ENCODE measurements at places on chromosomes 12 and 14.

DNA sequence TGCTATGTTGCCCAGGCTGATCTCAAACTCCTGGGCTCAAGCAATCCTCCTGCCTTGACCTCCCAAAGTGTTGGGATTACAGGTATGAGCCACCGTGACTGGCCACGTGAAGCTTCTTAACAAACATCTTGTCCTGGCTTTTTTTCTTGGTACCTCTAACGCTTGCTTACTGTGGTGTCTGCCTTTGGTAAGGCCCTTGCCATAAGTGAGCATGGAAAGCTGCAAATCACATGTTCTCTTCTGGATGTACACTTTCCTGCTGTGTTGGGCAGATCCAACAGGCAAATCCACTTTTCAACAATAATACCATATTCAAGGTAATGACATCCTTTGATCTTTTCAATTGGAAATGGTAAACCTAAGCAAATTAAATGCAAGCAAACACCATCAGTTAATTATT, 54.6 kb downstream of the ARF6 start:
- DNase-seq: no peak

DNA sequence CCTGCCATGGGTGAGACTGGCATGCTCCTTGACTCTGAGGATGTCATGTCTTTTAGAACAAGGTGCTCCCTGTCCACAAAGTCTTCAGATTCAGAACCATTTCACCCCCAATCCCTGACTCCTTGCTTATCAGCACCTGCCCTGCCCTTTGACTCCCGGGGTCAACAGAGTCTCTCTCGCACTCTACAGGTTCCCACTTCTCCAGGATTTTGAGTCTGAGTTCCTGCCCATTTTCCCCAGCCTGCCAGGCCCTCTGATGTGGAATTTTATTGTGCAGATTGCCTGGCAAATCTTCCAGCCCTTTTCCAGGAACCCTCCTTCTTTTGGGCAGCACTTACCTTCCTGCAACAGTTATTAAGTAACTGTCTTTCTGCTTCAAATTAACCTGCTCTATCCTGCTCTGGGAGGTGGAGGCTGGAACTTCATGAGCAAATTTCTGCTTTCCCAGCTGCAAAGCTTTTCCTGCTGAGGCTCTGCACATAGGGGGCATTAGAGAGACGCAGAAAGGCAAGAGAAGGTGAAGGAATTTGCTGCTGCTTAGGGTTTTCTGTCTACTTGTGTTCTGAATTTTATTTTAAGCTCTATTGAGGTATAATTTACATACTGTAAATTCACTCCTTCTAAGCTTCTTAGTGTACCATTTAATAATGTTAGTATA, 259.1 kb downstream of the PCNX1 start:
- peak; percentile 65 for DNase-seq

- no peak for DNase-seq
Measured at GRCh38 chr12:124679533-124680371, 112.3 kb upstream of the NCOR2 start.

DNA sequence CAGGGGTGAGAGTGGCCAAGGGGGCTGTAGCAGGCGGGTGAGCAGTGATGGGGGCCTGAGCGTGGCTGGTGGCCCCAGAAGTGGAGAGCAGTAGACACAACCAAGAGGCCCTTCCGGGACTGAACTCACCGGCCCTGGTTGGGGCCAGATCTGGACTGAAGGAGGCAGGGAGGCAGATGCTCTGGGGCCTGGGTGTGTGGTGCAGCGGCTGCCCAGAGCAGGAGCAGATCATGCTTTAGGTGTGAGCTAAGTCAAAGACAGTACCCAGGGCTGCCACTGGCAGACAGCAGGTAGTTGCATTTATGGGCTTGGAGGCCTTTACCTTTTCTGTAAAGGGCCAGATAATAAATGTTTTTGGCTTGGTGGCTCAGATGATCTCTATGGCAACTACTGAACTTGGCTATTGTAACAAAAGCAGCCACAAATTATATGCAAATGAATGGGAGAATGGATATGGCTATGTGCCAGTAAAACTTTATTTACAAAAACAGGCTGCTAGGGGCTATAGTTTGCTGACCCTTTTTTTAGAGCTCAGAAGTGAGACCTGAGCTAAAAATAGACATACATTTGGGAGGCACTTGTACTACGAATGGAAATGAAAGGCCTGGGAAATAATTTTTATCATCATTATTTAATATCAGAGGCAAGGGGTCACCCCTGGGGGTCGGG, 25.6 kb downstream of the SETD1B start:
- DNase-seq: no peak

GRCh38 chr12:59736359-59736758, 140.5 kb downstream of the SLC16A7 start:
- DNase-seq: no peak

GRCh38 chr12:2624543-2625288, 170.1 kb upstream of the FKBP4 start:
- DNase-seq: no peak

GRCh38 chr12:131445184-131445774, 265.6 kb upstream of the SFSWAP start:
- DNase-seq: no peak

DNA sequence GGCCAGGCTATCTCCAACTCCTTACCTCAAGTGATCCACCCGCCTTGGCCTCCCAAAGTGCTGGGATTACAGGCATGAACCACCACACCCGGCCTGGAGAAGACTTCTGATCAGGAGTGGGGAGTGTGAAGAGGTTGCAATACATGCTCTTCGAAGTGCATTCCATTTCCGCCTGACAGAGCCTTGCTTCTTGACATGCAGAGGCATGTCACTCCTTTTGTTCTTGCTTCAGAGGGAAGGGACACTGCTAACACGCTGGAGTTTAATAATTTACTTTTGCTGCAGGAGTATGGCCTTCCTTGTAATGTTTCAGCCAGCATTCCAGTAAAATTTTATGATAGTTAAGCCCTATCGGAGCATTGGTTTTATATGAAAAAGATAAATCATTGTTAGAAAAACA, 74.9 kb downstream of the SLC25A47 start:
- no peak for DNase-seq

DNA sequence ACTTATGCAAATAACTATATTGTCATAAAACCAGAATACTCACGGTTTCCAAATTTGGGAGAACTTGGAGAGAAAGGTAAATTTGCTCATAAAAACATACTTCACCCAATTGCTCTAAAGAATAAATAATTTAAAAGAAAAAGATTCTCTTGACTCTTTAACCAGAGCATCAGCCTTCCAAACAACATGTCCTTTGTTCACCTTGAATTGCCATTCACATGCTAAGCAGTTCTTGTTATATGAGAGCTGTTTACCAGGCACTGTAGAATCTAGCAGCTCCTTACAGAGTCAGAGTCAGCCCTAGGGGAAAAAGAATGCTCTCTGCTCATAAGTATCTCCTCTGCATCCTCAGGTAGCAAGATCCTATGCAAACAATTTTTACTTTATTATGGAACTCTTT, 10.2 kb downstream of the SLCO1A2 start:
- no peak for DNase-seq

DNA sequence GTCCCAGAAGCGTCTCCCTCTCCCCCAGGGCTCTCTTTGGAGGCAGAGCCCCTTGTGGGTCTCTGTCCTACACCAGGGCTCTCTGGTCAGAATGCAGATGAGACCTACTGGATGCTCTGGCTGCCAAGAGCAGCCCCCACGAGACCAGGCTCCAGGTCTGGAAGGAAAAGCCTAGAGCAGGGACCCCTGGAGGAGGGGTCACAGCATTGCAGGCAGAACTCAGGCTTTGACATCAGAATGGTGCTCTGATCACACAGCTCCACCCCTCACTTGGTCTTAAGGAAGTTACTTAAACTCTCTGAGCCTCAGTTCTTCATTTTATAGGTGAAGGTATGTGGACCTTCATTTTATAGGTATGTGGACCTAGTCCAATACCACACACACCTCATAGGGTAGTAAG, 83.1 kb downstream of the ARL6IP4 start:
- DNase-seq: no peak

- no peak for DNase-seq
Measured at GRCh38 chr12:62643486-62643885, 176.9 kb downstream of the MON2 start.

GRCh38 chr14:95025218-95025617, 132.1 kb downstream of the DICER1 start:
- no peak for DNase-seq

- DNase-seq: peak; percentile 33
Measured at GRCh38 chr14:93239869-93240677, 33.0 kb downstream of the UBR7 start.

Data from fibroblast of skin of left biceps (primary cell).